ENCODE measurements at places on chromosomes 1 and 21. TPM values are rescaled to one million over a fixed set of nuclear protein-coding genes. Genes with fewer than 3 reads are reported as not detected.

Gene RUNX3
- total RNA-seq = not detected

Gene VAMP3
- 72.3 TPM for total RNA-seq

Gene ERICH3
- total RNA-seq = not detected

Gene TTC34
- total RNA-seq = 0.28 TPM

Gene GRIK1
- total RNA-seq = not detected

Gene UBASH3A
- total RNA-seq = not detected

Gene SELE
- under 0.01 TPM for total RNA-seq

Gene THEM5
- not detected for total RNA-seq

Gene CD247
- under 0.01 TPM for total RNA-seq

Gene HPCAL4
- not detected for total RNA-seq

Gene IL12RB2
- not detected for total RNA-seq

Gene STIL
- total RNA-seq = 4.2 TPM

Gene COL9A2
- total RNA-seq = 0.38 TPM

Gene CFHR5
- total RNA-seq = not detected

Gene HSD11B1
- 6.8 TPM for total RNA-seq

Gene EXTL2
- 36.8 TPM for total RNA-seq

Gene COL8A2
- 2.0 TPM for total RNA-seq

Gene ITLN2
- total RNA-seq = 1.4 TPM

Gene SFN
- 2.7 TPM for total RNA-seq

Gene SLFNL1
- total RNA-seq = 0.28 TPM

Gene FMOD
- total RNA-seq = 6.5 TPM

Gene FAM177B
- total RNA-seq = not detected

Gene SEC16B
- 1.7 TPM for total RNA-seq

Gene OPRD1
- total RNA-seq = not detected

Gene CSF3R
- not detected for total RNA-seq

Gene KDM5B
- 76.9 TPM for total RNA-seq

Gene HES3
- not detected for total RNA-seq

Gene RNU1-4
- under 0.01 TPM for total RNA-seq

Gene PIGR
- under 0.01 TPM for total RNA-seq

Gene FCRL6
- total RNA-seq = not detected

Gene KRTAP19-1
- not detected for total RNA-seq

Gene KCNE1
- total RNA-seq = 0.19 TPM

Gene TNFAIP8L2
- total RNA-seq = not detected

Gene FCAMR
- total RNA-seq = not detected

Gene RGL1
- total RNA-seq = 22.4 TPM

Gene PLA2G5
- 0.56 TPM for total RNA-seq

Gene CASQ1
- under 0.01 TPM for total RNA-seq

Gene HSD3B2
- not detected for total RNA-seq
